ENCODE measurements at places on chromosomes 3 and 15. TPM values are rescaled to one million over a fixed set of nuclear protein-coding genes. Genes with fewer than 3 reads are reported as not detected.
A peak's percentile ranks its signal among the peaks of the same experiment; 100 is the strongest.

DNA sequence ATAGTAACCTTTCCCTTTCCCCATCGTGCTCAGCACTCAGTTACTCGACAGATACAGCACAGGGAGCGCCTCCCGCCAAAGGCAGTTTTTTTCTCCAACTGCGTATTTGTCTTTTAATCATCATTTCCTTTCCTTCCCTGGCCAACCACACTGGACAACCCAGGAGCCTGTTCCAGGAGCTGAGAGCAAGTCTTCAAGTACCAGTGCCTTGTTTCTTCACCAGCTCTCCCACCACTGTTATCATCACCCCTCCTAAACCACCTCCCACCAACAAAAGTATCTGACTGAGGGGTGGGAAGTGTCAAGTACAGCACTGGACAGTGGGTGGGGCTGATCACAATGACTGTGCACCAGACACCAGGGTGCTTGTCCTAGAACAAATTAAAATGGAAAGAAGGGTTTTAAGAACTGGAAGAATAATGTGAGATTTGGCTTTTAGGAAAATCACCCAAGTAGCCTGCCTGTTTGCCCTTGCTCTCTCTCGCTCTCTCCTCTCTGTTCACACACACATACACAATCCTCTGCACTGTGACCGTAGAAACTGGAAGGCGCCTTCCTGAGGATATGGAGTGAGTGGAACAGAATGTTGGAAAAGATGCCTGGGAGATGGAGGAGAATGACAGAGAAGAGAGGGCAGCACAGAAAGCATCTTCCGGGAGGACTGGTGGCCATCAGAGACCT, 126.3 kb downstream of the TNIK start:
- H3K27me3 ChIP-seq, result no peaks in the 10 kb centered on the region
- no peaks in the 10 kb centered on the region for H3K36me3 ChIP-seq
- peaks cover 23% of the 10 kb centered on the region for H3K4me1 ChIP-seq
- H3K4me3 ChIP-seq, result no peak overlapping the region

- no peaks in the 10 kb centered on the region for H3K36me3 ChIP-seq
- H3K4me3 ChIP-seq, result no peak overlapping the region
- H3K4me1 ChIP-seq, result peaks cover 16% of the 10 kb centered on the region
- H3K27ac ChIP-seq, result no peak overlapping the region
- DNase-seq, result no peak
- no peaks in the 10 kb centered on the region for H3K27me3 ChIP-seq
Measured at GRCh38 chr3:194541483-194541882, 54.7 kb upstream of the ATP13A3 start.

DNA sequence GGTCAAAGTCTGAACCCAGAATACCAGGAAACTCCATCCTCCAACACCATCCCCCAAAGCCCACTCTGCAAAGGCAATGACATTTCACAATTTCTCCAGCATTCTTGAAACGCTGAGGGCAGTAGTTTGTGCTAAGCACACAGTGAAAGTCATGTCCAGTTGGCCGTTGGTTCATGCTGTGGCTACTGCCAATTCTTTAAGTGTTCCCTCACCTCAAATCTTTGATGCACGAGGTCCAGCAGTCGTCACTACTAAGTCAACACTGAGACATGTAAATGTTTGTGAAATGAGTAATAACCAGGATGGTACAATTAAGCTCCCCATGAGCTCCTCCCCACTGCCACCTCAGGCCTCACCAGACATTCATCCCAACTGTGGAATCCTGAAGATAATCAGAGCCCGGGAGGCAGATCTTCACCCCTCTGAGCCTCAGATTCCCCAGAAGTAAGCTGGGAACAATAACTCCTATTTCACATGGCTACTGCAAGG, 7.0 kb downstream of the SUCLG2 start:
- DNase-seq, result peak; percentile 46
- peaks cover 66% of the 10 kb centered on the region for H3K4me1 ChIP-seq
- H3K27me3 ChIP-seq, result no peaks in the 10 kb centered on the region
- H3K4me3 ChIP-seq, result no peak overlapping the region
- no peaks in the 10 kb centered on the region for H3K36me3 ChIP-seq

DNA sequence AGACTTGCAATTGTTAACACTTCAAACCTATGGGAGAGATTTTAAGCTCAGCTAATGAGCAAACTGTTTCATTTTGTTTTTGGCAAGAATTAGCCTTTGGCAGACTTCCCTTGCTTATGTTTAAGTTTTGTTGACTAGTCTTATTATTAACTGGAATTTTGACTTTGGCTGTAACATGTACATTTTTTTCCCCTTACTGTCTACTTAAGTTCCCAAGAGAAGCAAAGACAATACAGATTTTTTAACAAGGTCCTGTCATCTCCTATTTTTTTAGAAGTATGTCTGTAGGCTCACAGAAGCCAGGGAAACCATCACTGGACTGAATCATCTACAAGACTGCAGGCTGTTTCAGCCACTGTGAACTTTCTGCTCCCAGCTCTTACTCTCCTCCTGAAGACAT, 74.3 kb downstream of the DGKG start:
- no peaks in the 10 kb centered on the region for H3K4me1 ChIP-seq
- H3K4me3 ChIP-seq, result no peak overlapping the region
- no peaks in the 10 kb centered on the region for H3K27me3 ChIP-seq
- no peak for DNase-seq
- H3K27ac ChIP-seq, result no peak overlapping the region

DNA sequence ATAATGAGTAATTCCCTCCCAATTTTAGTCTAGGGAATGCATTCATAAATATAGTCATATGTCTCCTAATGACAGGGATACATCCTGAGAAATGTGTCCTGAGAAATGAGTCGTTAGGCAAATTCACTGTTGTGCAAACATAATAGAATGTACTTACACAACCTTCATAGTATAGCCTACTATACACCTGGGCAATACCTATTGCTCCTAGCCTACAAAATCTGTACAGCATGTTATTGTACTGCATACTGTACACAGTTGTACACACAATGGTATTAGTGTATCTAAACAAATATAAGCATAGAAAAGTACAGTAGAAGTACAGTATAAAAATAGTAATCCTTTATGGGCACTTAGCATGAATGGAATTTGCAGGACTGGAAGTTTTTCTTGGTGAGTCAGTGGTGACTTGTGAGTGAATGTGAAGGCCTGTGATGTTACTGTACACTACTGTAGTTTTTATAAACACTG, 6.6 kb downstream of the DTWD1 start:
- H3K27me3 ChIP-seq, result no peaks in the 10 kb centered on the region
- DNase-seq, result no peak
- no peak overlapping the region for H3K4me3 ChIP-seq
- H3K36me3 ChIP-seq, result peaks cover 28% of the 10 kb centered on the region
- no peak overlapping the region for H3K27ac ChIP-seq

DNA sequence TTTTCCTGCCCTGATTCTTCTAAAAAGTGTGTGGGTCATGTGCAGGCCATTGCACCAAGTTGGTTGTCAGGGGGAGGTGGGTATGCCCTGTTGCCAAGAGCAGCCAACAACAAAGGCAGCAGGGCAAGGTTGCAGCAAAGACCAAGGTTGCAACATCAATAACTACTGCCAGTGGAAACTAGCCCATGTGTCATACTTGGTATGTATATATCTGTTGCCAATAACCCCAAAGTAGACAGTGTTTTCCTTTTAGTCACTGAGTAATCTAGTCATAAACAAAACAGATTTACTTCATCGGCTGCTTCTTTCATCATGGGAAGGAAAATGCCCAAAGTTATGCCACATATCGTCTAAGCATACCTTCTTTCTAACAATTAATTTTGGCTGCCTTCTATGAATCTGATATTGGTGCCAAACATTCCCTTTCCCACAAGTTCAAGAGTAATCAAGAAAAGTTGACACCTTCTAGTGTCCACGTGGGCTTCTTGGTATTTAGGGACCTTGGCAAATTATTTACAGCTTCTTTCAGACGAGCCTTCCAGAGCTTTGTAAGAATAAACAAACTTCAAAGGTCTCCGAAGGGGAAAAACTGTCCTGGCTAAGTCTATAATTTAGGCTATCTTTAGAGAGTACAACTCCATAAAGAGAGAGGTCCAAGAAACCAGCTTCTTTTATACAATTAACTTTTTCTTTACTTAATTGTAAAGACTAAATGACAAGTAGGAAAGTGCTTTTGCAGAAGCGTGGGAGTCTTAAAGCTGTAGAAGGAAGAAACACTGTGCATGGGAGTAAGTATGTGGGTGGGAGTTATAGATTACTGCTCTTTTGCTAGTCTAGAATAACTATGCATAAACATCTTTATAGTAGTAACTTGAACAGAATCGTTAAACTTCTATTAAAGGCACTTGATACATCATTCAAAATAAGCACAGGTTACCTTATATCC, 10.0 kb upstream of the MBNL1 start:
- no peaks in the 10 kb centered on the region for H3K36me3 ChIP-seq
- no peak overlapping the region for H3K4me3 ChIP-seq
- H3K4me1 ChIP-seq, result peaks cover 53% of the 10 kb centered on the region
- DNase-seq, result peak; percentile 49
- no peaks in the 10 kb centered on the region for H3K27me3 ChIP-seq
- peak overlapping the region; percentile 76 for H3K27ac ChIP-seq

NIT2 gene
- total RNA-seq, result 13.8 TPM

CPA3 gene
- total RNA-seq, result 5.6 TPM

ROBO1 gene
- 9.7 TPM for total RNA-seq

DNA sequence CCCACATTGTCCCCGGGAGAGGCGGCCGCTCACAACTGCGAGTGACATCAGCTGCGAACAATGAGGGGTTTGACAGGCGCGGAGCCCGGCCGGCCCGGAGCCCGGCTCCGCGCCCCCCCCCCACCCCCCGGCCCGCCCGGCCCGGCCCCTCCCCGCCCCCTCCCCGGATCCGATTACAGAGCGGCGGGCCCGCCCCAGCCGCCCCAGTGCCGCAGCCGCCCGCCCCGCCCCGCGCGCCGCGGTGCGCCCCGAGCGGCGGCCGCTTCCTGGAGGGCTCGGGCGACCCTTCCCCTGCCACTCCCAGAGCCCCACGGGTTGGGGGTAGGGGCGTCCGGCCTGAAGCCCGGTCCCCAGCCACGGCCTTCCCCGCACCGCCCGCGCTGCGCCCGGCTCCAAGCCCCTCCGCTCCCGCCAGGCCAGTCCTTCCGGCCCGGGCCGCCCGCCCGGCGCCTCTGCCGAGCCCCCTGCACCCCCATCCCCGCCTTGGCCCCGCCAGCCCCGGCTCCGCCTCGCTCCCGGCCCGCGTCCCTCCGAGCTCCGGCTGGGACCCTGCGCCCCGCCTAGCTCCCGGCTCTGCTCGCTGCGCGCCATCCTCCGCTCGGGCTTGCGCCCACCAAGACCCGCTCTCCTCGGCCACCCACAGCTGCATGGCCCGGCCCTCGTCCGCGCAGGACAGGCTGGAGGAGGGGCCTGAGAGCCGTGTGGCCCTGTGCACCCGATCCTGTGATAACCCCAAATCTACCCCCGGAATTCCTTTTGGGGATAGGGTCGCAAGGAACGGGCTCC, at the start of gene PCBP4:
Gene PCBP4 (minus strand): TSS at position 71 of the 786 bp plus-strand sequence. CDS start 6,214 bp downstream, outside the sequence.
- peak; percentile 62 for DNase-seq
- peaks cover 23% of the 10 kb centered on the region for H3K4me1 ChIP-seq
- peak within 1 kb of the TSS; percentile 77 for H3K4me3 ChIP-seq
- peak within 1 kb of the TSS; percentile 95 for H3K27ac ChIP-seq
- H3K27me3 ChIP-seq, result no peaks in the 10 kb centered on the region

CYP8B1 gene
- total RNA-seq, result not detected

DNA sequence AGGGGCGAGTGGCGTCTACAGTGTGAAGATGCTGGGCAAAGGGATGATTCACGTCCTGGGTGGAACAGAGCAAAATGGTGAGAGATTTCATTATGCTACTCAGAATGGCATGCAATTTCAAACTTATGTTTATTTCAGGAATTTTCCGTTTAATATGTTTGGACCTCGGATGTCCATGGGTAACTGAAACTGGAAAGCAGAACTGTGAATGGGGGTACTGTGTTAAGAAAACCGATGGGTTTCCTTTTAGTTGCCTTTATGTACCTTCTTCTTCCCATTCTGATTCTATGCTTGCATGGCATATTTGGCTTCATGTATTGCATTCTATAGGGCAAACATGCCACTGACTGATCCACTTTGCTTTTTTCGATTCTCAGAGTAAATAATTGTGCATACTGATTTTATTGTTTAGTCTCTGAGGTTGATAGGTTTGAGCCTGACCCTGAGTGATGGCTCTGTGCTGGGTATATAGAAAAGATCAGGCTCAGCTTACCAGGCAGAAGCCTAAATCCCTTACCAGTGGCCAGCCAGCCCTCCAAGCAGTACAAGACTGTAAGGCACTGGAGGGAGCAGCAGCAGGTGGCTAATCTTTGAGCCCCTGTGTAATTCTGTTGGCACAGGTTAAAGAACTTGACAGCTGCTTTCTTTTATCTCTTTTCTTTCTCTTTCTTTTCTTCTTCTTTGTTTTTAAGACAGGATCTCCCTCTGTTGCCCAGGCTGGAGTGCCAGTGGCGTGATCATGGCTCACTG, 4.5 kb downstream of the QTRT2 start:
- peaks cover 7% of the 10 kb centered on the region for H3K4me1 ChIP-seq
- no peak overlapping the region for H3K27ac ChIP-seq
- no peak for DNase-seq
- H3K4me3 ChIP-seq, result no peak overlapping the region
- no peaks in the 10 kb centered on the region for H3K36me3 ChIP-seq

- no peak for DNase-seq
- H3K36me3 ChIP-seq, result no peaks in the 10 kb centered on the region
Measured at GRCh38 chr3:149767720-149768119, 15.4 kb upstream of the COMMD2 start.

- no peak for DNase-seq
- peaks cover 6% of the 10 kb centered on the region for H3K27me3 ChIP-seq
- H3K4me3 ChIP-seq, result no peak overlapping the region
- no peaks in the 10 kb centered on the region for H3K36me3 ChIP-seq
- peaks cover 9% of the 10 kb centered on the region for H3K4me1 ChIP-seq
Measured at GRCh38 chr3:197475514-197475913, 80.3 kb downstream of the BDH1 start.

GRCh38 chr3:124409650-124410275, 320.5 kb upstream of the UMPS start:
- no peaks in the 10 kb centered on the region for H3K27me3 ChIP-seq
- DNase-seq, result no peak
- peaks cover 7% of the 10 kb centered on the region for H3K4me1 ChIP-seq
- no peak overlapping the region for H3K4me3 ChIP-seq
- no peaks in the 10 kb centered on the region for H3K36me3 ChIP-seq

DNA sequence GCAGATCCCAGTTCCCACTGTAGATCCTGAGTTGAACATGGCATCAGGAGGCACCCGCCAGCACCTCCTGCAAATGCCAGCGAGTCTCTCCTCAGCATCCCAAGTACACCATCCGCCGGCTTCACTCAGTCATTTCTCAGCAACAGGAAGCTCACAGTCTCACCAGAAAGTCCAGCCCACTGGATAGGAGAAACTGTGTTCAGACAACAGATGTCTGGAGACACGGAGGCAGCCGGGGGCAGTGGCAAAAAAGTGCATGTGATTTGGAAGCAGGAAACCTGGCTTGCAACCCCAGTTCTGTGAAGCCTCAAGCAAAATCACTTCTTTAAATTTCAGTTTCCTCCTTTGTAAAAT, 68.7 kb downstream of the SRGAP3 start:
- no peak for DNase-seq
- no peaks in the 10 kb centered on the region for H3K27me3 ChIP-seq
- H3K27ac ChIP-seq, result no peak overlapping the region
- no peaks in the 10 kb centered on the region for H3K36me3 ChIP-seq
- H3K4me1 ChIP-seq, result no peaks in the 10 kb centered on the region

All from transverse colon (tissue), 4 donors.